Glomerular endothelial cell (primary cell): ENCODE measurements at places on chromosomes 4 and X. TPM values are rescaled to one million over a fixed set of nuclear protein-coding genes. Genes with fewer than 3 reads are reported as not detected.

The MAGED4 gene
- total RNA-seq: 4.6 and 52.6 TPM in 2 replicates

- DNase-seq: no peak
Observed at GRCh38 chr4:14222377-14223029, 595.0 kb upstream of the BOD1L1 start.

DNA sequence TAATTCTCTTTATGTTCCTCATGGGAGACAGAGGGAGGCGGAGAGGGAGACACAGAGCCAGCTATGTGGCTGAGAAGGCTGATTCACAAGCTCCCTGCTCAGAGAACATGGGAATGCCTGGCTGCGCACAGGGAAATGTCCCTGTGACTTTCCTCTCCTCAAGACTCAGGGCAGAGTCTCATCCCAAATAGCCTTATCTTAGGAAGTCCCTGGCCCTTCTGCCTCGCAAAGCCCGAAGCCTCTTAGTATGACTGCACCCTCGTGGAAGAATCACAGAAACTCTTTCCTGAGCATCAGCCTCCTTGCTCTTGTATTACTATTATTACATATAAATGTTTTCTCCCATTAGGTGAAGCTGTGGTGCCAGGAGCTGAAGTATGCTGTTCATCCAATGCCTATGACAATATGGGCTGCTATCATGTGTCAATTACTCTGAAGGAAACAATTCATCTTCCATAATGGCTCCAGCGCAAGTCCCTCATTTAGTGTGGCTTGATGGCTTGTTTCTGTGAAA lies 230.5 kb downstream of the MGST2 start:
- DNase-seq: no peak

DNA sequence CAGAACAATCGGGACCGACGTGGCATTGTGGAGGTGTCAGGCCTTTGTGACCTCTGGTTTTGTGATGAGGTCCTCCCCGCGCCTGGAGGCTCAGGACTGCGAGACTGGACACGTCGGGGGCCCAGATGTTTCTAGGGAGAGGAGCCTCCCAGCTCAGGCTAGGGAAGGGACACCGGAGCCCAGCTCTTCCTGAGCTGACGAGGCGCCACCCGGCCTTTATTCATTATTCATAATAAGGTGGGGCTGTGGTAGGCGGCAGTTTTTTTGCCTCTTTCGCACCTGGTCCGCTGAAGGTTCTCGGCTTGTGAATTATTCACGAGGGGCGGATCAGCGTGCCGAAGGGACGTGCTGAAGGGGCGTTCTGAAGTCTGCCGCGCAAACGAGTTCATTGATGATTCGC lies 2.3 kb upstream of the UBA1 start:
- no peak for DNase-seq

DNA sequence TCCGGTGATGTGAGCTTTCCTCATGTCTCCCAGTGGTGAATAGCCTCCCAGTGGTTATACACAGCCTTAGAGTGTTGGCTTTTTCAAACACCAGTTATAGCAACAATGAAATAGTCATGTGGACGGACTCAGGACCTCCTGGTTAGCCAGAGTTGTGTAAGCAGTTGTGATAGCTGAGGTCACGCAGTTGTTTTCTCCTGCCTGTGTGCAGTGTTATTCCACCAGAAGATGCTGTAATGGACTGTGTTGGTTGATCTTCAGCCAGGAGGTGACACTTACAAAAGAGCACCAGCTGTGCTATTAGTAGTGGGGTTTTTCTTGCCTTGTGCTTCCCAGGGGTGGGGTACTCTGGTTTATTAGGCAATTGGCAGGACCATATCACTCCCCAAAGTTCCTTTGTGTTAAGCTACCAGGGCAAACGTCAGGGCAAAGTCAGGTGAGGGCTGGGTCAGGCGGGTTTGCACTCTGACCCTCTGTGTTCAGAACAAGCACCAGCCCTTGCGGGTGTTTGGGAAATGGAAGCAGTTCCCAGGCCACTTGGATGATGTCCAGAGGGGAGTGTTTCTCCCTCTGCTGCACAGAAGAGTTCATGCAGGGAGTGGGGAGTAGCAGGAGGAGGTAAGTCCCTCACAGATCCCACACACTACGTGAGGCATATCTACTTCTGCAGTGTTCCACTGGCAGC lies 252.6 kb downstream of the TMEM47 start:
- DNase-seq: no peak

The KCND1 gene
- 0.78 and 1.3 TPM in 2 replicates for total RNA-seq

DNA sequence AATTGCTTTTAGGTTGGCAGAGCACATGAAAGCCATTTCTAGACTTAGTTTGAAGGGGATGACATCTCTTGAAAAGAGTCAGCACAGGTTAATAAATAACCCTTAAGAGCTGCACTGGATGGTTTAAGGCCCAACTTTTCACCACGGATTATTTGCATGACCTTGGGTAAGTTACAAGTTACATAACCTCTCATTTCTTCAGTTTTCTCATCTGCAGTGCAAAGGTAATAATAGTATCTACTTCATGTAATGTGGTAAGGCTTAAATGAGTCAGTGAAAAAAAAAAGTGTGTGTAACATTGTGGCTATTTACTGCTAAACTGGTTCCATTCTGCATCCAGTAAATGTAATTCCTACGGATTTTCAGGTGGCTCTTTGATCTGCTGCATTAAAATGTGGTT lies 715.8 kb downstream of the CCSER1 start:
- no peak for DNase-seq

- peak; percentile 66 for DNase-seq
Observed at GRCh38 chr4:143531788-143532491, 18.4 kb downstream of the SMARCA5 start.

The RBMXL3 gene
- total RNA-seq: not detected in 2 replicates

DNA sequence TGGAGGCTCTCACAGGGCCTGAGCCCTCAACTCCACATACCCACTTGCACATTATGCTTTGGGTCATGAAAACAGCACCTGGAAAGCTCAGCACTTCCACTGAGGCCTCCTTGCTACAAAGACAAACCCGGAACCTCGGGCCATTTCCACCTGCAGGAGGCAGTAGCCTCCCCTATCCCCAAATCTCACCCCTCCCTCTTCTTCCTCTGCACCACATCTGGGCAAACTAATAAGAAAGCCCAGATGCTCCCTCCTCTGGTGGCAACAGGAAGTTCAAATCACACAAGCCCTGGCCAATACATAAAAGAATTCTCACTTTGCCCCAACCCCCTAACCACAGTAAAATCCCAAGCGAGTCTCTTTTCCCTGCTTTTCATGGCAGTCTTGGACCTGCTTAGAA lies 136.4 kb downstream of the MAPK10 start:
- DNase-seq: no peak

The ARX gene
- total RNA-seq: not detected in 2 replicates

The F8A3 gene
- total RNA-seq: 1.8 and 9.0 TPM in 2 replicates

DNA sequence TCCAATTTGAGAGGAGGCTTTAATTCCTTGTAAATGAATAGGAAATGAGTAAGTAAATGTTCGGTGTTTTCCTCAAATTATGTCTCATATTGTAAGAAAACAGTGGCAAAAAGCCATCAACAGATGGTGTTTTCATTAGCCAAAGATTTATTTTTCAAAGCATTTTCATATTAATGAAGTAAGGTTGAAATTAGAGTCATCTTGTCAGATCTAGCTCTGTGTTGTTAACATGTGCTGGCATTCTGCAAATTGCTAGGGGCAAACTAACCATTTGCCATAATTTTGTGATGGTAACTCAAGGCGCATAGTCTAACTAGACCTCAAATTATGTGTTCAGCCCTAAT lies 24.7 kb downstream of the MID2 start:
- no peak for DNase-seq

- peak; percentile 4 for DNase-seq
Observed at GRCh38 chr4:164748375-164748774, 5.6 kb upstream of the SMIM31 start.

- no peak for DNase-seq
Observed at GRCh38 chr4:39682138-39682537, 15.8 kb upstream of the UBE2K start.

The LGI2 gene
- total RNA-seq: 0.05 TPM in 1 of 2 replicates, not detected in the other

DNA sequence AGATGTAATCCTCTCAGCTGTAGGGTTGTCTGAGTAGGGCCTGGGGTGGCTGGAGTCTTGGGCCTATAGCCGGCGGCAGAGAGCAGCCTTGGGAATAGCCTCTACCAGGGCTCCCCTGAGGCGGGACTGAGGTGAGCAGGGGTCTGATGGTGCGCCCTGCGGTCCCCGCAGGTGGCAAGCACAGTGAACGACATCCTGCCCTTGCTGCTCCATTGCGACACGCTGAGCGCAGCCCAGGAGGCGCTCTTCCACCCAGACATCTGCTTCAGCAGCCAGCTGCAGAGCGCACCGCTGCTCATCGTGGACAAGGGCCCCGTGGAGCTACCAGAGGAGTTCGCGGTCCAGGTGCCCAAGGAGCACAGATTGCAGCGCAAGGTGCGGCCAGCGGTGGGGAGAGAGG lies 317.0 kb downstream of the ADGRL3 start:
- no peak for DNase-seq

The BTC gene
- total RNA-seq: 0.12 and 0.39 TPM in 2 replicates

The COX7B2 gene
- not detected in 2 replicates for total RNA-seq

DNA sequence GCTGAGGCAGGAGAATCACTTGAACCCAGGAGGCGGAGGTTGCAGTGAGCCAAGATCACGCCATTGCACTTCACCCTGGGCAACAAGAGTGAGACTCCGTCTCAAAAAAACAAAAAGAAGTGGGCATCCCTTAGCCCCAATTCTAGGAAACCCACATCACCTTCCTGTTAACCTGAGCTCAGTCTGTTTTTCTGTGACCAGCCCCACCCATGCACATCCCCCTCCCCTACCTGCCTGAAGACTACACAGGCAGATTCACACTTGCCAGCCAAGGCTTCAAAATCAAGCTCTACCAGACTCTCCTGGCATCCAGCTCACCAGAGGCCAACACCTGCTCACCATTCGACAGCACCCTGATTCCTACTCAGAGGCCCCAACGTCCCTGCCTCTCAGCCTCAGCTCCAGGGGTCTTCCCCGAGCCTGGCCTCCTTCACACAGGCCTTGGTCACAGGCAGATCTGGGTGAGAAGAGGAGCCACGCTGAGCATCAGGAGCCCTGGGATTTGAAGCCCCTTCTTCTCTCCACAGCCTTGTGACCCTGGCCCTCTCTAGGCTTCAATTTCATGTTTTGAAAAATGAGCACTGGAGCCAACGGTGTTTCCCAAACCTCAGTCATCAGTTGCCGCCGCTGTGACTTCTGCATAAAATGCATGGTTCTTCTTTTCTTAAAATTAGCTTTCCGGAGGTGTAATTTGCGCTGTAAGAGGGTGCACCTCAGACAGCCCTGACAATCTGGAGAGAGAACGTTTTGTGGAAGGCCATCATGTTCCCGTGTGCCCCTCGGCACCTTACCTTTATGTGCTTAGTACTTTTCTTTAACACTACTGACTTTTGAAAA lies 47.3 kb downstream of the JAKMIP1 start:
- no peak for DNase-seq

DNA sequence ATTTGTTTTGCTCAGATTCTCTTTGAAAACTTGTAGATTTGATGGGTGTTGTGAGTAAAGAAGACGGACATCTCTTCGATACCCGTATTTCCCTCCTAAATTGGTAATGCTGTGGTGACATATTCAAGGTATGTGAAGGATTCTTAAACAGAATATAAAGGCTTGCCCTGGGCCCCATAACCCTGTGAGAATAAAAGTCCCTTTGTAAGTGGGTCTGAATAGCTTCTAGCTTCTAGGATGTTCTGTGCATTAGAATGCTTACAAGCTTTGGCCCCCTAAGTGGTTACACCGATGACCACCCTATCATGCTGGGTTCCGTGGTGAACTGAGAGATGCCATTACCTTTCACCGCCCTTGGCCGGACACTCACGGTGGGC lies 574 bp upstream of the MOB1B start:
- DNase-seq: no peak

DNA sequence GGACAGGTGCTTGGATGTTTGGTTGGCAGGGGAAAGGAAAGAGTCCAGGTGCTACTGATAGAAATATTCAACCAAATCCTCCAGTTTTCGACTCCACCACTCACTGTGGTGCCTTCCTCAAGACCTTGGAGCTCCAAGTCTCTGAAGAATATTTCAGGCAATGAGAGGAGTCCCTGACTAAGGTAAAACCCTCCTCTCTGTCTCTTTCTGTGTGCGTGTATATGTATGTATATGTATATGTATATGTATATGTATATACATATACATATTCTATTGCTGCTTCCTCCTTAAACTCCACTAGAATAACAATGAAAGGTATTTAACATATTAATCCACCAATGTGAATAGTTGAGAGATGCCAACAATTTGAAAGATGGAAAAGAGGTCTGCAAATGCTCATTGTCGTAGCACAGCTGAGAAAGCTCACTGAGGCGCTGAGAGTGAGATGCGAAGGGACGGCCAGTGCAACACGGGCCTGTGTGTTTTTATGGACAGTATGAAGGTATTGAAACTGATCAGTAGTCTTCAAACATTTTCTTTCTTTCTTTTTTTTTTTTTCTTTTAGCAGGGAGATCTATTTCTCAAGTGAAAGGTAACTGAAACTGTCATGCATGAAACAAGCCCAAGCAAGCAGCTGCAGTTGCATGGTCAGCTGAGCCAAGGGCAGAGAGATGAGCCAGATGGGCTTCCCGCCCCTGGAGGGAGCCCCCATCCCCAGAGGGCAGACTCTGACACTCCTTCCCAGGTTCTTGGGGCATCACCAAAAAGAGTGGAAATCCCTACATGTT lies 41.1 kb upstream of the HS3ST1 start:
- no peak for DNase-seq

DNA sequence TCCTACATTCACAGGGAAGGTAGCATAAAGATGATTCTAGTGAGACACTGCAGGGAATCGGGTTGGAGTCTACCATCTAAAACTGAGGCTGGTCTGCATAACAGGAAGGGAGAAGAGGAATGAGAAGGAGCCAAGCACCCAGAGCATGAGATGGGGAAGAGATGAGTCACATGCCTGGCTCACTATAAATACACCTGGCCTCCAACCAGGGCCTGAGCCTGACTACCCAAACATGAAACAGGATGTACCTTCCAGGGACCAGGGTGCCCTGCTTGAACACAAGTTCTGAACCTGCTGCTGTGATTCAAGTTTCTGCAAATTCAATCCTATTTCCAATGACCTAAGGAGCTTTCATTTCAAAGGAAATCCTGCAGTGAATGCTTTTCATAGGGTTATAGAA lies 24.9 kb downstream of the CD99L2 start:
- DNase-seq: no peak

DNA sequence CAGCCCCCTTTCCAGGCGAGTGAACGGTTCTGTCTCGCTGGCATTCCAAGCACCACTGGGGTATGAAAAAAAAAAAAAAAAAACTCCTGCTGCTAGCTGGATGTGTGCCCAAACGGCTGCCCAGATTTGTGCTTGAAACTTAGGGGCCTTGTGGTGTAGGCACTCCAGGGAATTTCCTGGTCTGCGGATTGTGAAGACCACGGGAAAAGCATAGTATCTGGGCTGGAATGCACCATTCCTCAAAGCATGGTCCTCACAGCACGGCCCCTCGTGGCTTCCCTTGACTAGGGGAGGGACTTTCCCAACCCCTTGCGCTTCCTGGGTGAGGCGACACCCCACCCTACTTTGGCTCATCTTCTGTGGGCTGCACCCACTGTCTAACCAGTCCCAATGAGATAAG lies 516.8 kb upstream of the FAM241A start:
- DNase-seq: no peak

The UGT2A1 gene
- total RNA-seq: not detected in 2 replicates
